Activated gamma-delta T cell treated with Interleukin-2 at 50 U/mL for 16 hours (primary cell): ENCODE measurements at places on chromosomes 3 and 15.
A peak's percentile ranks its signal among the peaks of the same experiment; 100 is the strongest.

GRCh38 chr3:20700714-20701113, 514.7 kb upstream of the SGO1 start:
- no peak for DNase-seq

DNA sequence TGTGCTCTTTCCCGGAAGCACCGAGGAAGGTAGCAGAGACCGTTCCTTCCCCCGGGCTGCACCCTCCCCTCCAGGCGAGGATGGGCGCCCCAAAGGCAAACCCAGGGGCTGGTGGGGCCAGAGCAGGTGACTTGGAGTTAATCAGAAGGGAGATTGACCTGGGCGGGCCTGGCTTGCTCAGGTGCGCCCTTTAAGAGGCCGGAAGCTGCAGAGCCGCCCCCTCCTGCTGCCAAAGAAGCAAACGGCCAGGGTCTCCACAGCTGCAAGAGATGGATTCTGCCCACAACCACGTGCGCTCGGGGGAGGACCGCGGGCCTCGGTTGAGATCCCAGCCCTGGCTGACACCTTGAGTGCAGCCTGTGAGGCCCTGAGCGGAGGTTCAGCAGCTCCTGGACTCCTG, 218.2 kb upstream of the NAALADL2 start:
- no peak for DNase-seq

DNA sequence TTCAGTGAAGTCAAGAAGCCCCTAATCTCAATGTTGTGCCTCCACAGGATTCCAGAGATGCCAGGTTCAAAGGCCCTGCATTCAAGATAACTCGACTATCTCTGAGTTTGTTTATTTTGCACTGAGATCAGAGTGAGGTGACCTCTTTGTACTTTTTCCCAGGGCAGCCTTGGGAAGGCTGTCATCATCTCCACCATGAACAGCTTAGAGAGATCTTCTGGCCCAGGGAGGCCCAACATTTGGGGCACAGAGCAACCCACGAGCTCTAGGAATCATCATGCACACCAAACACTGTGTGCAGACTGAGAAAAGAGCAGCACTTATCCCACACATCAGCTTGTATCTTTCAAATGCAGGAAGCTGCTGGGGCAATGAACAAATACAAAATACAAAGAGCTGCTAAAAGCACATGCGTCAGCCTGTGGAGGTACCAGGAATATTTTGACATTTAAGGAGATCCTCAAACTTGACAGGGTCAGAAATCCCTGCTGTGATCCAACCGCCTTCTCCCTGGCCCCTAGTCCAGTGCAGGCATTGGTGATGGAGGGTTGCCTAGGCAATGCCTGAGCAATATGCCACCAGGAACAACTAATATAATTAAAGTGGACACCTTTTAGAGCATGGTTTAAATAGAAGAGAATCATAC, 33.6 kb downstream of the TRIM42 start:
- no peak for DNase-seq

DNA sequence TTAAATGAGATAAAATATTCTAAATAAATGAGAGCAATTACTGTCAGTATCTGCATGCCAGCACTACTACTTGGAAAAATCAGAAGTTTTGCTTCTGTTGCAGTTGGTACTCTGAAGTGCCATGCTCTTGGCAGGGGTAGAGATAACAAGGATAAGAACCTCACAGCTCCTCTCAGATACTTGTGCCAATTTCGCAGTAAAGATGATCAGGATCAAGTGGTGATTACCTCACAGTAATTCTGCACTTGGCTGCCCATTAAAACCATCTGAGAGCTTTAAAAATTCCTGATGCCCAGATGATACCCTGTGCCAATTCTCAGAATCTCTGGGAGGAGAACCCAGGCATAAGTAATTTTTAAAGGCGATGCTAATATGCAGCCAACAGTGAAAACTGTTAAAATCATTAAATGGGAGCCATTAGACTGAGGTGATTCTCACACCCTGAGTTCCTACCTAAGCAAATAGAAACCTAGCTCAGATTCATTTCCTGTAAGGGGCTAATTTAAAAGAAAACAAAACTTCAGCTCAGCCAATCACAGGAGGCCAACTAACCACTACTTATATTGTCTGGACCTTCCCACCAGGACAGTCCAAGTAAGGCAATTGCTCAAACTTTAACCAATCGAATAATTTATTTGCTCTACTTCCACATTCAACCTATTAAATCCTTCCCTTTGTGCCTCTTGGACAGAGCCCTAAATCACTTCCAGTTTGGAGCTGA, 171.2 kb downstream of the KCNMB2 start:
- DNase-seq, result no peak

- DNase-seq, result no peak
These were observed 16.6 kb upstream of the AGTR1 start for GRCh38 chr3:148681080-148681479.

DNA sequence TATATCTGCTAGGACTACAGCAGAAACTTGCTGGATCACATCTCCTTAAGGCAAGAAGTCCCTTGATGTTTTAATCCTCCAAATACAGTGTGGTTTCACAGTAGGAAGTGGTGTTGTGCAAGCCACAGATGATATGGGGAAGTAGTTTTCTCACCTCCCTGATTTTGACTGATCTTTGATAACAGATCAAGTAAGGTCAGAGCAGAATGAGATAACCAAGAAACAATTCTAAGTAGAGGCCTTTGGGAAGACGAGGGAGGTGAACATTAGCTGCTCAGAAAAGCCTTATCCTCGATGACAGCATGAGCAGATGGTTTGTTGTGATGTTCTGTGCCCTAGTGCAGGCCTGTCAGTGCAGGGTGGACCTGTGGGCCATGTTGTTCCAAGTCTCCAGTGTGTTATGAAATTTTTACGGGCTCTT, 61.3 kb downstream of the RIOX2 start:
- DNase-seq, result peak; percentile 6

GRCh38 chr15:37995461-37996347, 61.3 kb downstream of the TMCO5A start:
- no peak for DNase-seq

GRCh38 chr3:138271189-138271794, 58.4 kb downstream of the NME9 start:
- DNase-seq, result no peak

DNA sequence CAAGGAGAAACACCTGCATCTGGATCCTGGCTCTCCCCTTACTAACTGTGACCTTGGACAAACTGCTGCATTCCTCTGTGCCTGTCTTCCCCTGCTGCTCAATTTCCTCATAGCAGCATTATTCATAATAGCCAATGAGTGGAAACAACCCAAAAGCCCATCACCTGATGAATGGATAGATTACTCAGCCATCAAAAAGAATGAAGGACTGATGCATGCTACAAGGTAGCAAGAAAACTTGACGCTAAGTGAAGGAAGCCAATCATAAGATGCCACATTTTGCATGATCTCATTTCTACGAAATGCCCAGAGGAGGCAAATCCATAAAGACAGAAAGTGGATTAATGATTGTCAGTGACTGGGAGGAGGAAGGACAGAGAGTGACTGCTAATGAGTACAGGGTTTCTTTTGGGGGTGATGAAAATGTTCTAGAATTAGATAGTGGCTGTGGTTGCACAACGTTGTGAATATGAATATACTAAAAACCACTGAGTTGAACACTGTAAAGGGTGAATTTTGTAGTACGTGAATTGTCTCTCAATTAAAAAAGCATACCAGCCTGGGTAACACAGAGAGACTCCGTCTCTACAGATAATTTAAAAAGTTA, 11.2 kb downstream of the IGDCC4 start:
- no peak for DNase-seq

- no peak for DNase-seq
These were observed 42.3 kb downstream of the WDR72 start for GRCh38 chr15:53716909-53717876.

DNA sequence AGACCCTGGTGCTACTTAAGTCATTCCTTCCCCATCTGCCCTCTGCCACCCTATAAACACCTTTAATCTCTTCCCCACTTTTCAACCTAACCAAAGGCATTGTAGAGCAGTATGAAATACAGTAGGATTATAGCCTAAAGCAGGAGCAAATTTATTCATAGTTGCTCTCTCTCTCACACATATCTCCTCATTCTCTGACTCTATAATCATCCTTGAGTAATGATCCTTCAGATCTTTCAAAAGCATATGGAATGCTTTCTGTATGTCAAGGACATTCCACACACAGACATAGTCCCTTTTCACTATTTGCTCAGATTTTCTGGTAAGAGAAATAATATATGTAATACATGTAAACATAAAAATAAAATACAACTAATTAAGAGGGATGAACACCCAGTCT, 54.1 kb downstream of the TRPC1 start:
- no peak for DNase-seq

GRCh38 chr15:40016224-40016865, 22.6 kb downstream of the SRP14 start:
- DNase-seq, result no peak

DNA sequence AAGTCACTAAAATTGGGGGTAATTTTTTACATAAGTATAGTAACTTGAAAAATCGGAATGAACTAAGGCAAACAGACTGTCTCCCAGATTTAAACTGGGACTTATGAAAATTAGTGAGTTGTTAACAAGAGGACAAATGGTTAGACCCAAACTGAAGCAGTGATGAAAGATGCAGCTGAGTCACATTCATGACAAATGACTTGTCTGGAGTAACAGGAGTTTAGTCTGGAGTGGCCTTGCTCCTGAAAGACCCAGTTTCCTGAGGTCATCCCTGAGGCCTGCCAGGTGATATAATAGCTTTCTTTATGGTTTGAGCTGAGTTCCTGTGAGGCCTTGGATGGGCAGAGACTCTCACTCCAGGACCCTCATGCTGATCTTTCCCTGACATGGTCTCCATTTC, 9.6 kb upstream of the CTDSPL start:
- no peak for DNase-seq

DNA sequence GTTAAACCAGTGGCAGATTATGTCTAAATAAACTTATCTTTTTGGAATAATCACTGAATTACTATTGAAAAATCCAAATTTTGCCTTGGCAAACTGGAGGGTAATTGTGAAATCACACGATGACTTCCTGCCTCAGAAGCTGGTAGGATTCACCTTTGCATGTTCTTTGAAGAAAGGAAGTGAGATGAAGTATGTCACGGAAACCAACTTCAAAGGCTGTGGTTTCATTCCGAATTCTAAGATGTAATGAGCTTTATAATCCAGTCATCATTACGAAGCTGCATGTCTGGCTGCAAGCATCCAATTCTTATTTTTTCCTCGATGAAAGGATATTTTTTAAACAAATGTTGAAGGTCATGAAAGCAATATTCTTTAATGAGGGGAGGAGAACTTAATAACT, 15.0 kb upstream of the ZBED2 start:
- peak; percentile 33 for DNase-seq

- no peak for DNase-seq
These were observed 90.3 kb downstream of the PLXNA1 start for GRCh38 chr3:127072971-127073783.

GRCh38 chr3:104943974-104944373, 422.7 kb upstream of the ALCAM start:
- DNase-seq, result no peak

DNA sequence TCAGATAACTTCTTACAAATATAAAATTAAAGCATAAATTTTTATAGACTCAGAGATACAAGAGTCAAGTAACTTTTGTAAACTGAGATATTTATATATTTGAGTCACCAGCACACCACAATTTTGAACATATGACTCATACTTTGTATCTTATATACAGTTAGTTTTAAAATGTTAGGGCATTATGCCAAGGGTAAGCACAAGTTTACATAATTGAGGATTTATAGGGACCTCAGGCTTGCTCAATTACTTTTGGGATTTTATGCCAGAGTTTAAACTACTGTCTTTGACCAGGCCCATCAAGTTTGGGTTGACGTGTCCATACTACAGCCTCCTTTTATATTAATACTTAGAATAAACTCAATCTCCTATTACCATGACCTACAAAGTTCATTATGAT, 7.4 kb upstream of the FGF7 start:
- no peak for DNase-seq

DNA sequence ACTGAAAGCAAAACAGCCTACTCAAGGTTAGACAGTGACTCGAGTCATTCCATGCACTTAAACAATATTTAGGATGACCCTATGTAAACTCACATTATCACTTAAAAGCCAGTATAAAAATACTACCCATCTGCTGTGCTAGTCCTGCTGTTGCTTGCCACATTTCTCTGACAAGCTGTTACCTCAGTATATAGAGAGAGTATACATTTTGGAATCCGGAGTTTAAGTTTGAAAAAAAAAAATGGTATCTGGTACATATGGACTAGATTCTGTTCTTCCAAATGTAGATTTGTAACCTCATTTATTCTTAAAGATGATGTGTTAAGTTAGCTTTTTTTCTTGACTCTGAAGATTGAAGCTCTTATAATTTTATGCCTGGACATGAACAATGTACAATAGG, 503.8 kb upstream of the TPRG1 start:
- no peak for DNase-seq

DNA sequence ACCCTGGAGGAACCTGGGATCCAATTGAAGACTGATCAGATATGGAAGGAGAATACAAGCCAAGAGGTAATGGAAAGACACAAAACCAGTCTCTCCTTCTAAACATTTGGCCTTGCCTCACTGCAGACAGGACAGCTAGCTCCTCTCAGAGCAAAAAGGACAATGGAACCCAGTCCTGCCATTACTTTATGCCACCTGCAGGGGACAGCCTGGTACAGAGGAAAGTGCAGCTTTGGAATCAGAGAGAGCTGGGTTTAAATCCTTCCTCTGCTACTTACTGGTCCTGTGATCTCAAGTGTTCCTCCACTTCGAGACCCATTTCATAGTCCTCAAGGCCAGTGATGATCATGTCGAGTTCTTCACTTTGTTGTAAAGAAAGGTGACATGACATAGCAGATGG, 159.4 kb upstream of the SMAD3 start:
- DNase-seq, result no peak

DNA sequence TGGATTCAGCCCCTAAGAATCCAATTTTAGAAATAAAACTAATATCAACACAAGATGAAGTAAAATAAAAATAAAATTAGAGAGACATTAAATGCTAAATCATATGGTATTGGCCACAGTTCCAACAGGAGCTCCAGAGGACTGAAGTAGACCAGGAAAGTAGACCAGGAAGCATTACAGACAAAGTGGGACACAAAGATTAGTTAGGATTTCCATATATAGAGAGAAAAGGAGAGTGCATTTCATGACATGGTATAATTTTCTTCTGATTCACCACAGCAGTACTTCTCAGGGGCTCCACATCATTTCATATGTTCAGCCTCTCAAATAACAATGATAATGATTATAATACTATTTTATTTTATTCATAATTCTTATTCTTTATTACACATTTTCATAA, 18.3 kb downstream of the FGF7 start:
- DNase-seq, result no peak

DNA sequence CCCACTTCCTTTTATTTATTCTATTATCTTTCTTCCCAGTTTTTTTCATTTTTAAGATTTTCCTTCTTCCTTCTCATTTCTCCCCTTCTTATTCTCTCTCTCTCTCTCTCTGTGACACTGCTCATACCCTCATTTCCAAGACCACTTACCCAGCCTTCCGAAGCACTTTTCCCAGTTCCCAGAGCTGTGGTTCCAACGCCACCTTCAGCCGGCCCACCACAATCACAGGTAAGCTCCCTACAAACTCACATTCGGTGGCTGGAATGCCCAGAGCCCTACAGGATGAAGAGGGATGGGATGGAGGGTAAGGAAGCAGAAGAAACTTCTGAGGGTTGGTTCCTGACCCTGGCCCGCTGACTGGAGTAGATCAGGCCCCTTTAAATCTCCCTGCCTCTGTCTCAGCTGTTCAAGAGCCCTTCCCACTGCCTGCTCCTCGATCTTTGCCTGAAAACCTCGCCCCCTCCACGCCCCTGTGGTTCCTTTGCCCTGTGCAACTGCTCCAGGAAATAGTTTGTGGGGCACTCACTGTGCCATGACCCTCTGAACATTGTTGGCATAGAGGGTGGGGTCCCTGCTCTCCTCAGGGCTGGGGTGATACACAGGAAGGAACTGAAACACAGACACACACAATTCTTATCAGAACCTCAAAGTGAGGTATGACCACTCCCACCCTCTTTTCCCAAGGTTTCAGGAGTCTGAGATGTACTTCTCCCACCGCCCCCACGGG, 4.8 kb downstream of the LPCAT4 start:
- DNase-seq, result no peak
